Esophagus squamous epithelium (tissue), 5 donors: ENCODE measurements at places on chromosomes 2 and 18.

DNA sequence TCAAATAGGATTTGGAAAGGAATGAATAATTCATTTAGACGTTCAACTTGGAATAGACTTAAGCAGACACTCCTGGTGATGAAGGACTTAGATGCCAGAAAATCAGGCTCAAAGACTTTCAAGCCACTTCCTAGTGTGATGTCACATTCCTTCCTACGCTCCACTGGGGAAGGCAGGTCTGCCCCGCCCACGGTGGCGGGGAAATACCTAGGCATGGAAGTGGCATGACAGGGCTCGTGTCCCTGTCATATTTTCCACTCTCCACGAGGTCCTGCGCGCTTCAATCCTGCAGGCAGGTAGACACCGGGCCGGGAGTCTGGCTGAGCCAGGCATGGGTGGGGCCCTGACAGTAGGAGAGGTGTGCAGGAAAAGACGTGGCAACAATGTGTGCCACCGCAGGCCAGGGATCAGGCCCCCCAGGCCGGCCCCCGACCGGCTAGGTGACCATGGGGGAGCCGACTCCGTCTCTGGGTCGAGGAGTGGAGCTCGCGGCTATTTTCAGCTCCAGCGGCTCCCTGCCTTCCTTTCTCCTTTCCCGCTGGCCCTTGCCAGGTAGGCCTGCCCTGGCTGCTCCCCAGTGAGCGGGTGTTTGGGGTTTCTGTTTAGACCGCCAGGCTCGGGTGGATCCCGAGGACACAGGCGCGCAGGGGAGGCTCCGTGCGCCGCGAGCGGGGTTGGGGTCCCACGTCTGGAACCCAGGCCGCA lies at the start of gene IL1RL2:
Gene IL1RL2 (plus strand): TSS at position 233 of the 705 bp plus-strand sequence. CDS start 845 bp downstream, outside the sequence.
- no peak for DNase-seq

GRCh38 chr2:106523976-106524665 lies 37.0 kb downstream of the CD8B2 start:
- no peak for DNase-seq

- no peak for DNase-seq
Measured at GRCh38 chr2:17578466-17578928, 38.0 kb downstream of the VSNL1 start.

GRCh38 chr2:31998731-31999383 lies 12.0 kb downstream of the MEMO1 start:
- DNase-seq, result no peak

GRCh38 chr2:53220969-53221368 lies 546.6 kb upstream of the CHAC2 start:
- DNase-seq, result no peak

DNA sequence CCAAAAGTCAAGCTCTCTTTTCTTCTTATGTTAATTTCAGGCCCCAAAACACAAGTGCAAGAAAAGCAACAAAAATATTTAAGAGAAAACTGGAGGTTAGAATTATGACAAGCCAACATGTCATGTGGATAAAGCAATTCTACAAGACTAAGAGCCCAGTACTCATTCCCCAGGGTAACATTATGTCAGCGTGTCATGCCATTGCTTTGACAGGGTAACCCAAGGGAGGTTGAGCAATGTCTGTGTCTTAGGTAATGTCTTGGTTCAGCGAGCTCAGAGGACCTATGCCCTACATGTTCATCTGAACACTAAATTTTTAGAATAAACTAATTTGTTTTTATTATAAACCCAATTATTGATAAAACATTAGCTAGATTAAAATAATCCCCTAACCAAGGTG lies 173.2 kb upstream of the ZNF804A start:
- DNase-seq, result no peak

- DNase-seq, result no peak
Measured at GRCh38 chr2:225400546-225401400, 1.3 kb downstream of the NYAP2 start.

GRCh38 chr2:9574331-9574730 lies 18.7 kb upstream of the ADAM17 start:
- DNase-seq, result no peak

- DNase-seq, result no peak
Measured at GRCh38 chr2:69082430-69082997, 69.5 kb downstream of the ANTXR1 start.

DNA sequence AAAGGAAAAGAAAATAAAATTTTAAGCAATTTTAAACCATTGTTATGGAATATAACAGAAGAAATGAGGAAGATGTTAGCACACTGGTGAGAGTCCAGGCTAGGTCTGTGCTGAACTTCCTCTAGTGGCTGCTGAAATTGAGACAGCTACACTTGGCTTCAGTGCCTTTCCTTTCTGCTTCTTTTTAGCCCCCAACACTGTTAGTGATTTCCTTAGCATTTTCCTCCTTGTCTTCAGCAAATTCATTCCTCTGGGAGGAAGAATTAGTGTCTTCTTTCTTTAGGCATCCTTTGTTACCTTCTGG lies 47.6 kb downstream of the ITGAV start:
- no peak for DNase-seq

DNA sequence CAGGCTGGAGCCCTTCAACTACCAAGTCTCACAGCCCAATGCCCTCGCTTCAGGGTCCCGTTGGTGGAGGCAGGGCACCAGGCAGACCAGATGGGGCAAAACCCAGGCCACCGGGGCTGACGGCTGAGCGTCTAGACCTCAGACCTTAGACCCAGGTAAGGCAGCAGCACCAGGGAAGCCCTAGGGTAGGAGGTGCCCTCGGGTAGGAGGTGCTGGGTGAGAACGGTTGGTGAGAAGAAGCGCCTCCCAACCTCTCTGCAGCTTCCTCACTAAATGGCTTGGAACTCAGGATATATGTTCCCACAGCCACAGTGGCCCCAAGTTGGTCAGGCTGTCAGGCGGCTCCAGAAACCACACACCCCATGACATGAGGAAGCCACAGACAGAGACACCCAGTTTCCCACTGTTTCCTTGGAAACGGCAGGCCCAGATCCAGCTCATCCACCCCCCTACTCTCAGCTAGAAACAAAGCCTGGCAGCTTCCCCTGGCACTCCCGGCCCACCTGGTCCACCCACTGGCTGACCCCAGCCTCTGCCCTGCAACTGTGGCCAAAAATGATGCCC lies 13.1 kb upstream of the MLPH start:
- DNase-seq, result no peak

- no peak for DNase-seq
Measured at GRCh38 chr2:205681401-205682238, 681 bp upstream of the NRP2 start.

GRCh38 chr2:45008296-45009129 lies 739 bp downstream of the SIX2 start:
- DNase-seq, result no peak

DNA sequence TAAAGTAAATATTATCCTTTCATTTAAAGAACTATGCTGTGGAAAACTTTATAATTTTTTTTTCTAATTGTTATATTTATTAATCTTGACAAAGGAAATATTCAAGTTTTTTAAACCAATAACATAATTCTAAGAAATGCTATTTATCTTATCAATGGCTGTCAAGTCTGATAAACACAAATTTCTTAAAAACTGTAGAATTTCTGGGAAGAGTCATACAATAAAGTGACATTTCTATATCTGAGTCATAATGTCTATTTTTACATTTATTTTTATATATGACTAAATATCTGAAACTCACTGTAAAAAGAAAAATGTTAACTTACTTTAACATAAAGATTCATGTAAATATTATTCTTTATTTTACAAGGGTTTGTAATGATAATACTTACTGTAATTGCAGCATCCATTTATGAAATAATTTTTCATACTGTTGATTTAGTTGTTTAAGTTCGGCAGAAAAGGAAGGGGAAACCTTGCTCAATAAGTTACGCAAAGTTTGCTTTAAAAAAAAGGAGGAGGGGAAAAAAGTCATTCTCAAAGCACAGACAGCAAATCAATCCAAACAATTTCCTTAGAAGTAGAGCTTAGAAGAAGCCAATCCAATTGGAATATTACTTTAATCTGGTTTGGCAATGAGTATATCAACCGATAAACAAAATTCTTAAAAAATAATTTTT lies 32.4 kb downstream of the ORC2 start:
- DNase-seq, result no peak

GRCh38 chr18:13268158-13269012 lies 49.8 kb downstream of the LDLRAD4 start:
- DNase-seq, result no peak

DNA sequence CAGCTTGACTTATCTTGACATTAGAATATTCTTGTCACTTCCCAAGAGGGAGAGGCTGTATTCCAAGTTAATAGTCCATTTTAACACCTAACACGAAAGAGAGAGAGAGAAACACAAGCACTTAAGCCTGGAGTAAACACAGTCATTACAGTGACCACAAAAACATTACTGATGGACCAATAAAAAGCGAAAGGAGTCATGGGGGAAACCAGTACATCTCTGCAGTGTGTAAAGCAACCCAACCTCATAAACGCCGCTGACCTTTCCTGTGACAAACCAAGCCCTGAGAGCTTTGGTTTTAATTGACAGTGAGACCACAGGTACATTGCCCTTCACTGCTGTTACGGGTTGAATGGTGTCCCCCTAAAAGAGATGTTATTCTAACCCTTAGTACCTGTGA lies 78.3 kb downstream of the SMAD4 start:
- DNase-seq, result no peak
